NCI-H774 (cell line): ENCODE measurements at places on chromosomes 16 and 17.
A peak's percentile ranks its signal among the peaks of the same experiment; 100 is the strongest.

DNA sequence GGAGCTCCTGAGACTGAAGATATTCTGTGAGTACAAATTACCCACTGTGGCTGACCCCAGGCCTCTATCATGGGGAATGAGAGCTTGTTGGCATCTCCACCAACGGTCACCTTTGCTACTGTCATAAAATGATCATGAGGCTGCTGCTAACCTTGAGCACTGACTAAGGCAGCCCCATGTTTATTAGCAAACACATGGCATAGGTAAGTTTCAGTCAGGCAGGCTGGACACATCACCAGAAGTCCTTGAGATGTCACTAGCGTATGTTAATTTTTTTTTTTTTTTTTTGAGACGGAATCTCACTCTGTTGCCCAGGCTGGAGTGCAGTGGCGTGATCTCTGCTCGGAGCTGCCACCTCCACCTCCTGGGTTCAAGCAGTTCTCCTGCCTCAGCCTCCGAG lies 1.5 kb upstream of the GLG1 start:
- no peak for DNase-seq

DNA sequence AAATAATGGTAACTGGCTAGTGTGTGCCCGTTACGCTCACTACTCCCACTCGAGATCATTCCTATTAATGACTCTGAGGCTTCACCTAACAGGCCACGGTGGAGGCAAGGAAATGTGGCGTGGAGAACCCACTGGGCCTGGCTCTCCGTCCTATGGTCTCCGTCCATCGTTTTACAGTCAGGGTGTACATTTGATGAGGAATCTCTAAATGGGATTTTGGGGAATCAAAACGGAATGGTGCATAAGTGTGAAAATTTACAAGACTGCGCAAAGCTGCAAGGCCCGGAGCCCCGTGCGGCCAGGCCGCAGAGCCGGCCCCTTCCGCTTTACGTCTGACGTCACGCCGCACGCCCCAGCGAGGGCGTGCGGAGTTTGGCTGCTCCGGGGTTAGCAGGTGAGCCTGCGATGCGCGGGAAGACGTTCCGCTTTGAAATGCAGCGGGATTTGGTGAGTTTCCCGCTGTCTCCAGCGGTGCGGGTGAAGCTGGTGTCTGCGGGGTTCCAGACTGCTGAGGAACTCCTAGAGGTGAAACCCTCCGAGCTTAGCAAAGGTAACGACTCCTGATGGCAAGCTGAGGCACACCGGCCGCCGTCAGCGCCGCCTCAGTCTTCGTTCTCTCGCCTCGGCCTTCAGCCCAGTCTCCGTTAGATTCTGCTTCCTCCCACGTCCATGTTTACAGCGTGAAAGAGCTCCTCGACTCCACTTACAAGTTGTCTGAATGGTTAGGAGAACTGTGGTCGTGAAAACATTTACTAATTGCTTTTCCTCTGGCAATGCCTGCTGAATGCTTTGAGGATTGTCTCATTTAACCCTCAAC lies at the start of gene RAD51C:
RAD51C (plus strand) TSS at position 364 of the 817 bp plus-strand sequence; CDS start at position 406, 42 bp downstream.
- DNase-seq = peak; percentile 95

DNA sequence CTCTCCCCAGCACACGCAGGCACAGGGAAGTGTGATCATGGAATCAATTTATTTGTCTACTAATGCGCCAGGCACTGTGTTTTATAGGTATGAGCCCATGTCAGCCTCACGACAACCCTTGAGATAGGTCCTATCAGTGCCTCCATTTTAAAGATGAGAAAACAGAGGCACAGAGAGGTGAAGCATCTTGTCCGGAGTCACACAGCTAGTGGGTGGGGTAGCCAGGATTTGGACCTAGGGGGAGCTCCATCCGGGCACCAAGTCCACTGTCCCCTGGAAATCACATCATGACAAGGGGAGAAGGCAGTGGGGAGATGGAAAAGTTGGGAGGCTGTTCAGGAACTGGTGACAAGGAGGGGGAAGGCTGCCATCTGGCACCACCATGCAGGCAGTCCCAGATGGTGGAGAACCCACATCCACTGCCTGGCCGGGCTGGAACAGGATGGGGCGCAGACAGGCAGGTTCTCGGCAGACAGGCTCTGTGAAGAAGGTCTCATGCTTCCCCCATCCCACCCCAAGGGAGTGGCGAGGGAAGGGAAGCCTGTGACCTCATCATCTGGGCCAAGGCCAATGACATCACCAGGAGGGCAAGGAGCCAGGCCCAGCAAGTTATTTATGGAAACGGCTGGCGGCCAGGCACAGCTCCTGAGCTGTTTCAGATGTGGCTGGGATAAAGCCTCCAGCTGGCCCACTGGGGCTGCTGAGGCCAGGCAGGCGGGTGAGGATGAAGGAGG lies 126.0 kb upstream of the SDK2 start:
- DNase-seq = peak; percentile 89

- no peak for DNase-seq
Observed at GRCh38 chr17:55238931-55239297, 25.8 kb upstream of the HLF start.

- DNase-seq = no peak
Observed at GRCh38 chr16:27193300-27193990, 9.9 kb upstream of the KDM8 start.

- DNase-seq = peak; percentile 57
Observed at GRCh38 chr16:29848420-29849297, 14.4 kb downstream of the CDIPT start.

- no peak for DNase-seq
Observed at GRCh38 chr17:78637643-78638420, 60.6 kb upstream of the DNAH17 start.

DNA sequence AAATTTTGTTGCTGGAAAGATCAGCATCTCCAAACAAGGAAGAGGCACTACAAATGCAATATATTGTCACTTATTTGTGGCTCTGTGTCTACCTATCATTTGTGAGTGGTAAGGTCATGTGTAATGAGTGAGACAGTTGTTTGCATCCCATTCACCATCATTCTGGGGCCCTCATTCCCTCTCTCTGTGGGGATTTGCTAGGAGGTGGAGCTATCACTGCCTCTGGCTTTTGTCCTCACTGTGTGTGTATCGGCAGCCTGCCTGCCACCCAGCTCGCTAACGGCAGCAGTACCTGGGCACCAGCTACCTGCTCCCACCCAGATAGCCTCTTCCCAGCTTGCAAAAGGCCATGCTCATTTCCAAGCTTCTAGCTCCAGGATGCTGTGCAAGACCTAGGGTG lies 379.2 kb upstream of the ZFHX3 start:
- DNase-seq = no peak

DNA sequence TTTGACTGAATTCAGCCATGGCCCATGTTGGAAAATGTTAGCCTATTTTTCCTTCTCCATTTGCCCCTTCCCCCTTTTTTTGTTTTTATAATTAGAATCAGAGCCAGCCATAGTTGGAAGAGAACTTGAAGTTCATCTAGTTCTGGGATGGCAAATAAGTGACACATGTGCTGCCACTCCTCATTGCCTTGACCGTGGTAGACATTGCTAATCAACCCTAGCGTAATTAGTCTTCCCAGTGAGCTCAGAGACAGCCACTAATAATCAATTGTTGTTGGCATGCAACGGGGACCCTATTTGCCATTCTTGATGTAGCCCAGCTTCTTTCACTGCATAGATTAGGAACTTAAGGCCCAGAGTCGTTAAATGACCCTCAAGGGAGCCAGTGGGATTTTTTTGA lies 16.6 kb downstream of the CMIP start:
- no peak for DNase-seq
